ENCODE measurements at places on chromosomes 1 and 21. TPM values are rescaled to one million over a fixed set of nuclear protein-coding genes. Genes with fewer than 3 reads are reported as not detected.

- no peaks in the 10 kb centered on the region for H3K27me3 ChIP-seq
- no peaks in the 10 kb centered on the region for H3K36me3 ChIP-seq
- peak overlapping the region; percentile 95 for H3K27ac ChIP-seq
- no peak overlapping the region for H3K4me3 ChIP-seq
These were observed 21.6 kb upstream of the BCL10 start for GRCh38 chr1:85297855-85298629.

GRCh38 chr21:37799211-37800056 is 116.8 kb downstream of the KCNJ6 start:
- no peak for DNase-seq
- no peak overlapping the region for H3K4me3 ChIP-seq
- peaks cover 13% of the 10 kb centered on the region for H3K27me3 ChIP-seq
- H3K4me1 ChIP-seq, result no peaks in the 10 kb centered on the region
- H3K27ac ChIP-seq, result no peak overlapping the region
- no peaks in the 10 kb centered on the region for H3K36me3 ChIP-seq

DNA sequence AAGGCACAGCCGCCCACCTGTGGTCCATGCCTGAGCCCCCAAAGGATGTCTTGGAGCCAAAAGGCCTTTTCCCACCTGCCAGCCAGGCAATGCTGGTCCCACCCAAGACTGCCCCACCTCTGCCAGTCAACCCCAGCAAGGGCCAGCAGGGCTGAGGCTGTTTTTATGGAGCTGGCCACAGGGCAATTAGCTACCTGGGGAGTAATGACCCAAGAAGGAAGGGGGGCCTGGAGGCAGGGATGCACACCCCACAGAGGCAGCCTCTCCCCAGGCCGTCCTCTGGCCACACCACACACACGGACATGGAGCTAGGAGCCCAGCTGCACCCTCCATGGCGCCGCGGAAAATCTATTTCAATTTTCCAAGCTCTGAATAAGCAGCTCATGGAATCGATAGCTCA is 27.2 kb downstream of the CHD5 start:
- H3K27me3 ChIP-seq, result peaks cover 2% of the 10 kb centered on the region
- H3K4me3 ChIP-seq, result no peak overlapping the region
- H3K4me1 ChIP-seq, result no peaks in the 10 kb centered on the region
- no peak for DNase-seq
- no peaks in the 10 kb centered on the region for H3K36me3 ChIP-seq
- H3K27ac ChIP-seq, result no peak overlapping the region

DNA sequence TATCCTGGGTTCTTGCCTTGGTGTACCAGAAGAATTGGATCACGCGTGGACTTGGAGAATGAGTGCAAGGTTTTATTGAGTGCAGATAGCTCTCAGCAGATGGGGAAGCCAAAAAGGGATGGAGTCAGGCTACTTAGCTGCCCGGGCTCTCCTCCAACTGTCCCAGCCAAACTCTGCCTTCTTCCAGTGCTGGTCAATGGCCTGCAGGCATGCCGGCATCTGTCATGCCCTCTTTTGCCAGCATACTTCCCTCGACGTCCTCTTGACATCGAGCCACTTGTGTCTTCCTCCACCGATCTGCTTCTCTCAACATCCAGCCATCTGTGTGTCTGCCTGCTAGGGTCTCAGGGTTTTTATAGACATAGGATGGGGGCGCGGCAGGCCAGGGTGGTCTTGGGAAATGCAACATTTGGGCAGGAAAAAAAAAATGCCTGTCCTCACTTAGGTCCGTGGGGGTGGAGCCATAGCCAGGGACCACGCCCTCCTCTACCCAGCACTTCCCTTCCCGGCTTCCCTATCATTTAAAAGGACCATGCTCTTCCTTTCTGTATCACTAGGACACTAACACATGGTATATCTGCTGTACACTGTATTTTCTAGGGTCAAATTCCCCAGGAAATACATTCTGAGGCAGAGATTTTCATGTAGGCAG is 47.0 kb upstream of the BCAR3 start:
- no peak overlapping the region for H3K27ac ChIP-seq
- no peak for DNase-seq
- no peaks in the 10 kb centered on the region for H3K36me3 ChIP-seq
- no peak overlapping the region for H3K4me3 ChIP-seq
- no peaks in the 10 kb centered on the region for H3K27me3 ChIP-seq

- no peak for DNase-seq
- H3K27ac ChIP-seq, result no peak within 1 kb of the TSS
- H3K4me1 ChIP-seq, result no peaks in the 10 kb centered on the region
- no peaks in the 10 kb centered on the region for H3K36me3 ChIP-seq
- H3K4me3 ChIP-seq, result no peak within 1 kb of the TSS
These were observed at the start of gene SPRR3 for GRCh38 chr1:153001382-153001781. Gene SPRR3 (plus strand): TSS chr1:153001749. CDS start chr1:153003021, 1,272 bp downstream.

GRCh38 chr1:53091841-53092645 is 30.0 kb downstream of the PODN start:
- H3K27me3 ChIP-seq, result no peaks in the 10 kb centered on the region

DNA sequence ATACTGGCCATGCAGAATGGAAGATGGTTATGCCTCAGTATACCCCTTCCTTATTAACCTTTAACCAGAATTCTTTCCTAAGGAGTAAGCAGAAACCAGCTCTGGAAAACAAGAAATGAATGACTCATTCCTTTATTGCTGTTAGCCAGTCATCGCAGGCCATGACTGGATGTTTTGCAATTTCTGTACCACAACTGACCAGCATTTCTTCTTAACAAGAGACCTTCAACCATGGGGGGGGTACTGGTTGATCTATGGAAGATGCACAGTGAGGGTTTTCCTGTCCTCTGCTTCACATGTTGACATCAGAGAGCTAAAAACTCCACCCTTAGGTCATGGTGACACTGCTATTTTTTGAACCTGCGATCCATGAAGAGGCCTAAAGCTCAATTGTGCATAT is 28.0 kb upstream of the RNF2 start:
- H3K4me3 ChIP-seq, result no peak overlapping the region
- no peaks in the 10 kb centered on the region for H3K27me3 ChIP-seq
- DNase-seq, result peak; percentile 47
- H3K36me3 ChIP-seq, result no peaks in the 10 kb centered on the region
- no peak overlapping the region for H3K27ac ChIP-seq
- no peaks in the 10 kb centered on the region for H3K4me1 ChIP-seq

GRCh38 chr21:26956813-26957212 is 10.1 kb downstream of the ADAMTS5 start:
- no peaks in the 10 kb centered on the region for H3K27me3 ChIP-seq
- H3K27ac ChIP-seq, result no peak overlapping the region
- no peak overlapping the region for H3K4me3 ChIP-seq

DNA sequence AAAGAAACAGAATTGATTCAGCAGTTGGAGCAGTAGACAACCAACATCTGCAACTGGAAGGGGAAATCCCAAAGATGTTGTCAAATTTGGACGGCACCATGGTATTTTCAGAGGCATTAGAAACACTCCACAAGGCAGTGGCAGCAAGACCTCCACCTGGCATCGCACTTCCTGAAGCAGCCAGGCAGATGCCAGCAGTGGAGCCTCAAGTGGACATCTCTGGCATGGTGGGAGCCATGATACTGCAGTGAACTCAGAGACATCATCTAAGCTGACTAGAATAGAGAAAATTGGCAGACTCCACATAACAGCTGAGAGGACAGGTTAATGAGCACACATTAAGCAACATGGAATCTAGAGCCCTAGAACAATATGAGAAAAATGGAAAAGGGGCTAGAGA is 33.9 kb upstream of the RGS8 start:
- H3K4me3 ChIP-seq, result no peak overlapping the region
- no peaks in the 10 kb centered on the region for H3K36me3 ChIP-seq
- no peaks in the 10 kb centered on the region for H3K4me1 ChIP-seq
- no peaks in the 10 kb centered on the region for H3K27me3 ChIP-seq
- no peak overlapping the region for H3K27ac ChIP-seq

DNA sequence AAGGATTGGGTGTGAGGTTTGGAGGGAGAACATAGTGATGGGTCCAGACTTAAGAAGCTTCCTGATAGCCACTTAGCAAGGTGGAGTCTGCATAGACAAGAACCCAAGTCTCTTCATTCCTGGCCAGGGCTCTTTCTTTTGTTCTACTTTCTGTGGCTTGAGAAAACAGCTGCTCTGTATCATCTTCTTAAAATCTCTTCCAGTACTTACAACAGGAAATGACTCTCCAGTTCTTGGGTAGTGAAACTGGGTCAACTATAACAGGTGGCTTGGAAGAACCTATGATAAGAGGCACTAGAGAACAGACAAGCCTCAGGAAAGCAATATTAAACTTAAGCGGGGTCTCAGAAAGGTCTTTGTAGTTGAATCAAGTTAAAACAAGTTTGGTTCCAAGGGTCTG is 148.1 kb upstream of the USP24 start:
- DNase-seq, result peak; percentile 28
- H3K4me3 ChIP-seq, result no peak overlapping the region
- H3K27ac ChIP-seq, result no peak overlapping the region
- no peaks in the 10 kb centered on the region for H3K36me3 ChIP-seq
- H3K27me3 ChIP-seq, result no peaks in the 10 kb centered on the region

DNA sequence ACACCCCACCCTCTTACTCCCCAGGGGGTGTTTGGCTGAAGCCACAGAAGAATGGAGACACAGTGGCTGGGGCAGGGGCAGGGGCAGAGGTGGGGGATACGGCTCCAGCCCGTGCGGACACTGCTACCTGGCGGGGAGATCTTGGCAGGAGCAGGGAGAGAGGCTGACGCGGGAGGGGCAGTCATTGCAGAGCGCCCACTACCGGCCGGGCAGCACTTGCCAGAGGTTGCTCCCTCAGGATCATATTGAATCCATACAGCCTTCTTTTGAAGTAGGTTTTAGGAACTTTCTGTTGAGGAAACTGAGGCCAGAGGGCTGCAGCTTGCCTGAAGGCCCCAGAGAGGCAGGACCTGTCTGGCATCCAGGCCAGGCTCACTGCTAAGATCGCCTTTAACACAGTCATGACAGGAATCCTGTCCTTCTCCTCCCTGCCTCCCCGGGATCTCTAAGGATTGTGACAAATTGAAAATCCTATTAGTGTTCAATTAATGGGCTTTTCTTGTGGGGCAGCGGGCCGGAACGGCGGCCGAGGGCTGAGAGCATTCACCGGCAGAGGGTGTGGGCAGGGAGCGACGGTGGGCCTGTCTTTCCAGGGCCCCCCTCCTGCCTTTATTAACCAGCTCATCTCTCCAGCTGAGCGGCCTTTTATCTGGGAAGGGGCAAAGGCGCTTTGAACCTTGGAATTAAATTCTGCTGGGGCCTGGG is 65.5 kb upstream of the WNT4 start:
- DNase-seq, result no peak
- no peak overlapping the region for H3K27ac ChIP-seq
- H3K36me3 ChIP-seq, result no peaks in the 10 kb centered on the region
- H3K4me3 ChIP-seq, result no peak overlapping the region

DNA sequence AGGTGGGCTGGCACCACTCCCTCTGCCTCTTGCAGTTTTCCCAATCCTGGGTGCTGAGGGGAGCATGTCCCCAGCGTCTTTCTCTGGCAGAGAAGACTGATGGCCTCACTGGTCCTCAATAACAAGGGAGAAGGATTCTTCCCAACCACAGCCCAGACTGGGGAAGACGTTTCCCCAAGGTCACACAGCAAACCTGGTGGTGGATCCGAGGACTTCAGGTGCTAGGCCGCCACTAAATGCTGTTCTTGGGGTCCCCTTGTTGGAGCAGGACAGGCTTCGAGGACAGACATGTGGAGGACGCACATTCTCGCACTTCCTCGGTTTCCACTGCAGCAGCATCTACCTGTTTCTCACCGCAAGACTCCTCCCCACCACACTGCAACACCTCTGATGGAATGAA is 30.9 kb upstream of the PAX7 start:
- H3K4me1 ChIP-seq, result no peaks in the 10 kb centered on the region
- H3K27me3 ChIP-seq, result no peaks in the 10 kb centered on the region
- H3K27ac ChIP-seq, result no peak overlapping the region
- no peak for DNase-seq
- H3K36me3 ChIP-seq, result no peaks in the 10 kb centered on the region
- no peak overlapping the region for H3K4me3 ChIP-seq

The SLAMF7 gene
- total RNA-seq, result not detected

The GPATCH3 gene
- total RNA-seq, result 17.7 TPM

The RAVER2 gene
- total RNA-seq, result 13.9 TPM

The SEC16B gene
- total RNA-seq, result 0.44 TPM

The RAP1GAP gene
- 0.20 TPM for total RNA-seq

The LENEP gene
- total RNA-seq, result 0.88 TPM

Data from endothelial cell of umbilical vein (primary cell).